ENCODE measurements at places on chromosomes 5 and 9. TPM values are rescaled to one million over a fixed set of nuclear protein-coding genes. Genes with fewer than 3 reads are reported as not detected.

Gene MLANA
- not detected for total RNA-seq

DNA sequence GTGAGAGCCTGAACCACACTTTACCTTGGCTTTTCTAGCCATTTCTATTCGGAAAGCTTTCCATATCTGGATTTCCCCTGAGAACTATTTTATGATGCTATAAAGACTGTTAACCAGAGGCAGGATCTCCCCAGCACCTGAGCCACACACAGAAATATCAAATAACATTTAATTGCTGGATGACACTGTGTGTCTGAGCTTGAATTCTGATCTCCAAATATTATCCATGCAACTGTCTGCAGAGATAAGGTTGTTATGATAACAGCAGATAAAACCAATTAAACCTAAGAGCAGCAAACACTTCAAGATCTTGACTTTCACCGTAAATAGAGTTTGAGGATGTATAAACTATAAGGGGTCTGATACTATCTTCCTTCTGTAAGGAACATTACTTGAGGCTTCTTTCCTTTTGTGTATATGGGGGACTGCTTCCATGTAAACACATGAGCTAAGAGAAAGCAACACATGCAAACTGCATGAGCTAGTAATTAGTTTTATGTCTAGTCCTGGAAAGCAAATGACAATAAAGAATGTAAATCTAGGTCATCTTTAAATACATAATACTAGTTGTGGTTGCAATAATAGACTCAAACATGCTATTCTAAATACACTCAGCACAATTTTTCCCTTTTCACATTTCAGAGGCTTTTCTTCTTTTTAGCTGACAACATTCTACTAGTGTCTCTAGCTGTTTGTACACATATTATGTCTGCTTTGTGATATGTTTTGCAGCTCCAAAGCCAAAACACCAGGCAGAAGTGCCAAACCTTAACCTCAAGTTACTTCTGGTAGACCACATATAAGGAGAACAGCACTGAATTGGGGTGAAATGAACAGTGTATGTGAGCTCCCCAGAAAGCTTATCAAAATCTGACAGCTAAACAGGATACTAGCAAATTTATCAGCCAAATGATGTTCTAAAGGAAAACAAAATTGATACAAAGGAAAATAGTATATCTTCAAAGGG lies 136.5 kb downstream of the EFNA5 start:
- no peak for DNase-seq

Gene PDE6A
- total RNA-seq, result not detected

DNA sequence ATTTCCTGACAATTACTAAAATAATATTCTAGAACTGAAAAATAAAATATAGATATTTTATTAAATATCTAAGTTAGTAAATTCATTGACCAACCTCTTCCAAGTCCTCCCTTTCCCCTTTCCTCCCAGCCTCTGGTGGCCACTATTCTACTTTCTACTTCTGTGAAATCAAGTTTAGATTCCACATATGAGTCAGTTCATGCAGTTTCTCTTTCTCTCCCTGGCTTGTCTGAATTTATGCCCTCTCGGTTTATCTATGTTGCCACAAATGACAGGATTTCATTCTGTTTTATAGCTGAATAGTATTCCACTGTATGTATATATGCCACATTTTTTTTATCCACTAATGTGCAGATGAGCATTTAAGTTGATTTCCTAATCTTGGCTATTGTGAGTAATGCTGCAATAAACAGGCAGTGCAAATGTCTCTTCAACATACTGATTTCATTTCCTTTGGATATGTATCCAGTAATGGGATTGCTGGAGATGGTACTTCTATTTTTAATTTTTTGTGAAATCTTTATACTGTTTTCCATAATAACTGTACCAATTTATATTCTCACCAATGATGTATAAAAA lies 52.3 kb downstream of the WDR36 start:
- no peak for DNase-seq

GRCh38 chr5:10768328-10768899 lies 7.4 kb upstream of the DAP start:
- no peak for DNase-seq
